NB4 (cell line): ENCODE measurements at places on chromosomes 2 and 18.

DNA sequence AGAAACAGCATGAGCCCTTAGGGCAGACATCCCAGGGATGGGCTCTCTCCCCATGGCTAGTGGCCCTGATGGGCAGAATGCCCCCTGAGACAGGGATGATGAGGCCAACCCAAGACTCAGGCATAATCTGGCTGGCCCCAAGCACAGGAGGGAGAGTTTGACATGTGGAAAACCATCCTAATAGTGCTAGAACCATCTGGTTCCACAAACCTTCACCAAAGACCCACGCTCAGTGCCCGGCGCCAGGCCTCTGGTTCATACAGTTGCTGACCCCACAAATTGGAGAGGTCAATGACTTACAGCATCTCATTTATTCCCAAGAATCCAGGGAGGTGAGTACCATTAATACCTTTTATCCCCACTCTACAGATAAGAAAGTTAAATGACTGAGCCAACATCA, 95.5 kb downstream of the TNS1 start:
- DNase-seq: no peak

- no peak for DNase-seq
Observed at GRCh38 chr2:161983331-161983651, 90.7 kb downstream of the DPP4 start.

- DNase-seq: no peak
Observed at GRCh38 chr18:49275448-49275847, 185.0 kb downstream of the DYM start.

- DNase-seq: peak; percentile 51
Observed at GRCh38 chr2:30683236-30683956, 123.8 kb downstream of the CAPN13 start.

DNA sequence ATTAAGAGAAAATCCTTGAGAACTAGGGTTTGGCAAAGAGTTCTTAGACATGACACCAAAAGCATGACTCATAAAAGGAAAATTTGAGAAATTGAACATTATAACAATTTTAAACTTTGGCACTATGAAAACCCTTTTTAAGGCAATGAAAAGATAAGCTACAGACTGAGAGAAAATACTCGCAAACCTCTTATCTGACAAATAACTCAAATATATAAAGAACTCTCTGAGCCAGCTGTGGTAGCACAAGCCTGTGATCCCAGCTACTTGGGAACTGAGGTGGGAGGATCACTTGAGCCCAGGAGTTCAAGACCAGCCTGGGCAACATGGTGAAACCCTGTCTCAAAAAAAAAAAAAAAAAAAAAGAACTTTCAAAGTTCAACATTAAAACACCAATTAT, 70.5 kb downstream of the FAM168B start:
- DNase-seq: no peak
